ENCODE measurements at places on chromosomes 13 and 19.
A peak's percentile ranks its signal among the peaks of the same experiment; 100 is the strongest.

GRCh38 chr19:19835560-19836038 lies 14.0 kb upstream of the ZNF506 start:
- DNase-seq, result no peak

- DNase-seq, result no peak
Measured at GRCh38 chr13:22874839-22875238, 305.9 kb upstream of the SGCG start.

GRCh38 chr19:35975608-35976214 lies 19.3 kb upstream of the SDHAF1 start:
- no peak for DNase-seq

GRCh38 chr13:41812851-41813250 lies 148.1 kb downstream of the VWA8 start:
- DNase-seq, result no peak

GRCh38 chr19:1266916-1267476 lies 2.1 kb upstream of the CIRBP start:
- peak; percentile 67 for DNase-seq

DNA sequence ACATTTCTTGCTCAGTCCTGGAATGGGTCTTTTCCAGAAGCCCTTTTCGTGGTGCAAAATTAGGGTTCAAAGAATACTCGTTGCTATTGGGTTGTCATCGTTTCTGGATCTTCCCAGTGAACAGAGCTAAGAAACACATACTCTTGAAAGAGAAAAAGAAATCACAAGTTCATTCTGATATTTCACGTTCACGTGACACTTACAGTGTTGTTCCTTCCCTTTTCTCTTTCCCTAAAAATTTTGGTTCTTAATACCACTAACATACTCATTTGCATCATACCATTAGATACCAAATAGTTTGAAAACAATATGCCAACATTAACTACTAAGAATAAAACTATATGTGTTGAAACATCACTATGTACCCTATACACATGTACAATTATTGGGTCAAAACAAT lies 13.4 kb upstream of the GTF2F1 start:
- no peak for DNase-seq

GRCh38 chr13:45231722-45232121 lies 30.9 kb upstream of the KCTD4 start:
- DNase-seq, result no peak

GRCh38 chr13:29511980-29512379 lies 83.5 kb downstream of the SLC7A1 start:
- DNase-seq, result no peak

GRCh38 chr19:19740755-19741154 lies 7.8 kb upstream of the ZNF14 start:
- DNase-seq, result no peak

GRCh38 chr19:30634996-30635975 lies 263.1 kb downstream of the ZNF536 start:
- DNase-seq, result no peak

DNA sequence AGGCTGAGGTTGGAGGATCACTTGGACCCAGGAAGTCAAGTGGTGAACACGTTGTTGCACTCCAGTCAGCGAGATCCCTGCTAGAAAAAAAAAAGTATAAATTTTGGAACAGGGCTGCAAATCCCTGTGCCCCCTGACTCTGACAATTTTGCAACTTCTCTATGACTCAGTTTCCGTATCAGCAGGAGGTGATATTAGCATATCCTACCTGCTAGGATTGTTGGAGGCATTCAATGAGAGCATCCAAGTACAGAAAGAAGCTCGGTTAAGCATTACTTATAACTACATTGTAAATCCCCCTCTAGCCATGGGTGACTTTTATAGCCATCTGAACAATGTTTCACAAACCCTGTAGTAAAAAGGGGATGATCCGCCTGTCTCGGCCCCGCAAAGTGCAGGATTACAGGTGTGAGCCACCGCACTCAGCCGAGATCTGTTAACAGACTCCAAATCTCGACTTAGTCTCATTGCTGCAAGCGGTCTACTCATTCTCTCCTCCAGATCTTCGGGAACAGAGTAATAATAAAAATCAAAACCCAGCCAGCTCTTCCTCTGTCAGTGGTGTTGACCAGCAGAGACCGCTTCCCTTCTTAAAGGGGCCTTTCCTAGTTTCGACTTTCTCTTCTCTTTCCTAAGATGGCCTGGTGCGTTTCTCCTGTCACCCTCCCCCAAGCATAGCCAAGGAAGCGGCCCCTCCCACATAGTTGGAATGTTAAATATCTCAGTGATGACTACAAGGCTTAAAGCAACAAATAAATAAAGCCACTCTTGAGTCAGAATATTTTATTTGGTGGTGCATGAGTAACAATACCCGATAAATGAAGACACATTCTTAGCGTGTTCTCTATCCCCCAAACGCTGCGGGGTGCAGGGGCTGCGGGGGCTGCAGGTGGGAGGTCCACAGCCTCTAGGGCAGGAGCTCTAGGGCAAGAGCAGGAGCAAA lies 10.3 kb upstream of the BICRA start:
- DNase-seq, result no peak
